ENCODE measurements at places on chromosomes 12 and 14.

DNA sequence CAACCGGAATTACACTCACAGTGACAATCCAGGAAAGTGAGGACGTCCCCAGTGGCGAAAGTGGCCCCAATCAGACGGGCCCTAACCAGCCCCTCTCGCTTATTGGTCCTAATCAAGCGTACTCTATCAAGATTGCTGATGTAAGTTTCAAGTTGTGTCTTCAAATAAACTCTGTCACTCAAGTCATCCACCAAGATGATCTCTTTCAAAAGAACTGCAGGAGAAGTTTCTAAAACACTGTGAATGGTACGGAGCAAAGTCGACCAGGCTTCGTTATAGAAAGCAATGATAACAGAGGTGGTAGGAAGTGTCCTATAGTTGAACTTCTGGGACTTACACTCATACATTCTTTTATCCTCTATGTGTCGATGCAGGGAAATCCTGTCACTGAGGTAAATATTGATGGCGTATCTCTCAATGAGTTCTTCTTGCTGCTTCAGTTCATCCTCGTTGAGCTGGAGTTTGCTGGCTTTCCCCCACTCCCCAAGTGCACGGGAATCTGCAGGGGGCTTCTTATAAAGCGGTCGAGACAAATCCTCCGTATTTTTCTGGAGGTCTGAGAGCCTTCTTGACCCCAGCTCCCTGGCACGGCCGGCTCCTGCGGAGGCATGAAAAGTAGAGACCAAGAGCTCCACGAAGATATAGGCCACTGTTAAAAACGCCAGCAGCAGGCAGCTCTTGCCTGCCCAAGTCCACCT lies 604 bp downstream of the GALNT4 start:
- DNase-seq: no peak

DNA sequence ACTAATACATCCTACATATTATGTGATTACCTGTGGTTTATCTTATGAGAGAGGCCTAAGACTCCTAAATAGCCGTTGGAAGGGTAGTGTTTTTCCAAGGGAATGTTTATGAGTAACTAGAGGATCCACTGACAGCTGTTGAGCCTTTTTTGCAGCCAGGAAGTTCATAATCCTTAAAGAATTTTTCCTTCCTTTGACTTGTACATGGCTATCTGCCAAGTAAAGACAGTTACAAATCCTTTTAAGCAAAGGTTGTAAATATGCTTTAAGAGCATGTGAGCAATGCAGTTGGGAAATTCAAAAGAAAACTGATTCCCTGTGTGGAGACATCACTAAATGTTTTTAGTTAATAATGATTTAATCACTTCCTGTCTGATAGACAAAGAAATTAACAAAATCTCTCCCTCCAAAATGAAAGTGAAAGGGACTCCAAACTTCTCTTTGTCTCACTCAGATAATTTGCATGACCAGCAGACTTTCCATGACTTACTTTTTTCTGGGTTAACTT lies 333.8 kb downstream of the PDZRN4 start:
- DNase-seq: no peak

- no peak for DNase-seq
Observed at GRCh38 chr12:131044760-131045381, 91.2 kb downstream of the ADGRD1 start.

DNA sequence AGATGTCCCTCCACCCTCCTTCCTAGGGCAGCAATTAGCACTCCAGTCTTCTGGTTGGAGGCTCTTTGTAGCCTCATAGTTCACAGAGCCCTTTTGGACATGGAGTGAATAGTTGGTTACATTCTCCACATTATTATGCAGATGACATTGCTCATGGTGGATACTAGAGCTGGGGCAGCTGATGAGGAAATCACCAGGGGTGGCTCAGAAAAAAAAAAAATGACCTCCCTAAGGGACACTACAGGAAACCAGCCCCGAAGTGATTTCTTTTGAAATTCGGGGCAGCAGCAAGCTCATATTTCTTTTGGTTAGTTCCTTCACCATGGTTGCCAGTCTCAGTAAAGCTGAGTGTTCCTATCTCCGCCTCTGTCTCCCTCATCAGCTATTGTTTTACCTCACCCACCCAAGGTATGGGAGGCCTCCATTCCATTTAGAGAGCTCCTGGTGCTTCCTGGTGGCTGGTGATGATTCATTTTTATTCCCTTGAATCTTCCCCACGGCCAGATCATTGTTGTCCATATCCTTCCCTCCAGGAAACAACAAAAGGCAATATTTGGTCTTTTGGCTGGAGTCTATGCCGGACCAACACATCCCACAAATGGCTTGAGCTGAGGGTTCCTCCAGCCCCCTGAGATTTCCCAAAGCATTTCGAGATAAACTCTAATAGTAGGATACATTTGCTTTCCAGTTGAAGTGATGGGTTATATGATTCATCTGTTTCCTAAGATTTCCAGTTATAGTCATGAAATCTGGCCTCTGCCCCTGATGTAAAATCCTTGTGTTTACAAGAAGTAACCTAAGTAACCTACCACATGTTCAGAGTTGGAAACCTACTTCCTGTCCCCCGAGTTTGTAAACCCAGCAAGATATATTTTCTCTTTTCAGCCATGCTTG lies 56.2 kb upstream of the NID2 start:
- no peak for DNase-seq

DNA sequence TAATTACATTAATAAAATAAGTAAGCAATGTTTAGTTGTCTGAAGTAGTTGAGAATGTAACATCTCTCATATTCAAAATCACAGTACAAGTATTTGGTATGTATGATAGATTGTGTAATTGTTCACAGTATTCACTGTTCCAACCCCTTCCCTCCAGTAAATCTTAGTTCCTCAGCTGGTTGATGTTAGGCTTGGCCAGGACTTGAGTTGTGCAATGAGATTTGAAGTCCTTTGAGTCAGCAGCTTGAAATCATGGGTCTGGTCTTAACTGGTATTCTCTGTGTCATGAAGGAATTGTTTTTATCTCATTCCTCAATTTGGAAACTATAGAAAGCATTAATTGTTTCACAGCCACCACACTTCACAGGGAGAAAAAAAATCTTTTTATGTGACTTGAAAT lies 477.1 kb downstream of the FSCB start:
- DNase-seq: no peak

- DNase-seq: no peak
Observed at GRCh38 chr14:22976620-22977433, 5.5 kb downstream of the AJUBA start.

DNA sequence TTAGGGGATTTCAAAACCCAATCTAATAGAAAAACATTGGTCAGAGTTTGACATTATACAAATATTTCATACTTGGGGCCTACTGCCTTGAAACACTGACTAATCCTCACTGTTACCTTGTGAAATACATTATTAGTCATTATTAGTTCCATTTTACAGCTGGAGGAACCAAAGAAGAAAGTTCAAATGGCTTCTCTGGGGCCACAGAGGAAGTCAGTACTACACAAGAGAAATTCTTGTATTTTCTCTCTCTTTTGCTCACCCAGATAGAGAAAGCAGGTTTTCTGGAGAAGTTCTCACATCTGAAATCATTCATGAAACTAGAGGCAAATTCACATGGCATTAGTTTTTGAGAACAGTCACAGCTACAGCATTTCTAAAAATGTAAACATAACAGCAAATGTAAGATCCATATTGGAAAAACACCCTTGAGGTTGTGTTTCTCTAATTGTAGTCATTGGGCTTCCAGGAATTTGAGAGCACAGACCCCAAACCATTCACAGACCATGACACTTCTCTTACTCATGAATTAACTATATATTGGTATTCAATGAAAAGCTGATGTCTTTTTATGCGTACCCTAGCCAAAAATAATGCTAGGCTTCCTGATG lies 83.0 kb downstream of the LLPH start:
- no peak for DNase-seq

- DNase-seq: no peak
Observed at GRCh38 chr12:127607146-127607725, 659.7 kb upstream of the TMEM132C start.

GRCh38 chr14:90388982-90389381 lies 7.8 kb upstream of the CALM1 start:
- no peak for DNase-seq

GRCh38 chr12:132194556-132194955 lies 50.3 kb downstream of the NOC4L start:
- no peak for DNase-seq

- DNase-seq: no peak
Observed at GRCh38 chr12:90048918-90049317, 340.3 kb upstream of the ATP2B1 start.

DNA sequence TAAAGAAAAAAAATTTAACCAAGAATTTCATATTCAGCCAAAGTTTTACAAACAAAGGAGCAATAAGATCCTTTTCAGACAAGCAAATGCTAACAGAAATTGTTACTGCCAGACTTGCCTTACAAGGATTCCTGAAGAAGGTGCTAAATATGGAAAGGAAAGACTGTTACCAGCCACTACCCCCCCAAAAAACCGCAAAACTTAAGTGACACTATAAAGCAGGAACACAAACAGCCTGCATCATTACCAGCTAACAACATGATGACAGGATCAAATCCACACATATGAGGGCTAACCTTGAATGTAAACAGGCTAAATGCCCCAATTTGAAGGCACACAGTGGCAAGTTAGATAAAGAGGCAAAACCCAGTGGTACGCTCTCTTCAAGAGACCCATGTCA lies 55.7 kb downstream of the APOBEC1 start:
- no peak for DNase-seq

DNA sequence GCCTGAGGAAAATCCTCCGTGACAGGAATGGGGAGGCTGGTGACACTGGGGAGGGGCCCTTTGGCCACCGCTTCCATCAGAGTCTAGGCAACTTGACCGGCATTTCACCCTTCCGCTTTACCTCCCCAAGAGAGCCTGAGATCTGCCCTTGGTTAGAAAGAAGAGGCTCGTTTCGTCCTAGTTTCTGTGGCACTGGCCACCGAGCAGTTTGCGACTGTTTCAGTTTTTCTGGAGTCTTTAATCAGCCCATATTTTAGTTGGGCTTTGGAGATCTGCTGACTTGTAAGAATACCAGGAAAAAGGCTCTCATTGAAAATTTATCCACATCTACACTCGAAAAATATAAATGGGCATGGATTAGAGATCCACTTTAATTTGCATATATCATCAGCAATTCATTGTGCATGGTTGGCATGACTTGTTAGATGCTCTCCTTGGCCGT lies 414 bp upstream of the ANKS1B start:
- DNase-seq: no peak

DNA sequence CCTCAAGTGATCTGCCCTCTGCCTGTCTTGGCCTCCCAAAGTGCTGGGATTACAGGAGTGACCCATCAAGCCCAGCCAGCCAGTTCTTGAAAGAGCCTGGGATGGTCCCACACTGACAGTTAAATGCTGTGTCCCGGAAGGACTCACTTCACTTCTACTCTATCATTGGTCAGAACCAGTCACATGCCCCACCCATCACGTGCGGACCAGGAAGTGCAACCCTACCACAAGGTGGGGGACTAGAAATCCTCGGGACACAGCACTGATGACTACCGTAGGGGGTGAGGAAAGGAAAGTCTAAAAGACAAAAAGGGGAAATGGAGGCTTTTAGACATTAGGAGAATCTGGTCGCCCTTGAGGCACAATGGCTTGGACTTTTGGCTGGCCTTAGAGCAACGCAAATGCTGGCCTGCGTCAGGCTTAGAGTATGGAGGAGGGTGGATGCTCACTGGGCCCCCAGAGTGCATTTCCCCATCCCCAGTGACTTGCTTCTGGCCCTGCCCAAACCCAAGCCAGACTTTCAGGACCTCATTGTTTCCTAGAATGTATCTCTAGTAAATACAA lies 207.7 kb downstream of the TTC8 start:
- DNase-seq: no peak

- DNase-seq: no peak
Observed at GRCh38 chr14:55323910-55324309, 52.7 kb downstream of the FBXO34 start.

- no peak for DNase-seq
Observed at GRCh38 chr12:57491393-57492280, 3.8 kb downstream of the MARS1 start.

- DNase-seq: peak; percentile 7
Observed at GRCh38 chr12:30823156-30823699, 68.5 kb upstream of the CAPRIN2 start.

- DNase-seq: no peak
Observed at GRCh38 chr14:35999294-35999693, 173.2 kb downstream of the BRMS1L start.

Measured in activated effector memory CD4-positive, alpha-beta T cell treated with Interleukin-2 at 50 U/mL for 16 hours (primary cell).